ENCODE measurements at places on chromosomes 2 and 18.

DNA sequence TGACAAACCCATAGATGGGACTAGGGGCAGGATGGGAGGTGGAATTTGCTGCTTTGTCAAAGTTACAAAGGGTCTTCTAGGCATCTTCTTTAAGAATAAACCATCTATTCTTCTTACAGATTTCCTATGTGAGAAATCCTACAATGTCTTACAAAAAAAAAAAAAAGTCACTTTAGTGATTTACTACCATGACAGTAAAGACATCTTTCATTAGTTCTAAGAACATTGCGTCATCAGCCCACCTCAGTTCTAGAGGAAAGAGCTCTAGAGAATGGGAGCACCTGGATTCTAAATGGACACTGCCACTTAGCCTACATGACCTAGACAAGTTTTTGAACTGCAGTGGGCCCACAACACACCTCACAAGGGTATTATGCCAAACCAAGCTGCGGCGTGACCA is 172.0 kb downstream of the MYO5B start:
- no peak overlapping the region for H3K4me3 ChIP-seq
- no peaks in the 10 kb centered on the region for H3K36me3 ChIP-seq
- no peaks in the 10 kb centered on the region for H3K4me1 ChIP-seq
- no peak overlapping the region for H3K27ac ChIP-seq

DNA sequence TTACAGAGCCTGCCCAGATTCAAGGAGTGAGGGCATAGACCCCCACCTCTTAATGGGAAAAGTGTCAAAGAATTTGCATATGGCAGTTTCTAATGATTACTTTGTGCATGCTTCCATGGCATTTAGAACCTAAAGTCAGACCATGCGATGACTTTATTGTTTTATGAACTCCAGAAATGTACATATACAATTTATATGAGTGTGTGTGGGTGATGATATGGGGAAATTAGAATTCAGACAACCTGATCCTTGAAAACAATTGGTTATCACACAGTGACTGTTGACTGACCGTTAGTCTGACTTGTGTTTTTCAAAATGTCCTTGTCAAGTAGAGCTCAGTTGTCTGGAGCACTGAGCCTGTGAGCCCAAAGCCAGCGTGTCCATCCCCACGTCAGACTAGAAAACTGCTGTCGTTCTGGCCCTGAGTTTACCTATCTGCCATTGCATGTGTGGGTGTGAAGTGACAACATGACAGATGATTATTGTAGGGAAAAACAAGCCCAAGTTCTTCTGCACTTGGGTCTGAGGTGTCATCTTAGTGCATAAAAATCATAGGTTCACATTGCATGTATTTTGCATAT is 128.4 kb downstream of the MYO3B start:
- no peak for DNase-seq
- no peak overlapping the region for H3K4me3 ChIP-seq
- H3K27me3 ChIP-seq = no peaks in the 10 kb centered on the region
- H3K36me3 ChIP-seq = no peaks in the 10 kb centered on the region
- H3K4me1 ChIP-seq = peaks cover 10% of the 10 kb centered on the region

DNA sequence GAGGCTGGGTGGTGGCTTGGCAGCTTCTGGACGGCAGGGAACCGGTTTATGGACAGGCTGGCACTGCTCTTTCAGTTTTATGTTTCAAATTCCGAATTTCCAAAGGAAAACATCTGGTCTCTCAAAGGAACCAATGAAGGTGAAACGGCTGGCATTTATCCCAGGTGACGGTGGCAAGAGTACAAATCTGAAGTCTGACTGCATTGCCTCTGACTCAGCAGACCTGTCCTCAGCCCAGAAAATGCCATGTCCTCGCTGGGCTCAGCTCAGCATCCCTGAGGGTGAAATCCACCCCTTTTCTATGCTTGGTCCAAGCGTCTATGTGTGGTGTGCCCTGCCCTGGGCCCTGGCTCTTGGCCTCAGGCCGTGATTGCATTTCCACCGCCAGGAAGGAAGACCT is 38.1 kb downstream of the NAPG start:
- no peak overlapping the region for H3K27ac ChIP-seq
- DNase-seq = no peak
- peaks cover 7% of the 10 kb centered on the region for H3K4me1 ChIP-seq
- H3K36me3 ChIP-seq = no peaks in the 10 kb centered on the region
- no peak overlapping the region for H3K4me3 ChIP-seq
- no peaks in the 10 kb centered on the region for H3K27me3 ChIP-seq

DNA sequence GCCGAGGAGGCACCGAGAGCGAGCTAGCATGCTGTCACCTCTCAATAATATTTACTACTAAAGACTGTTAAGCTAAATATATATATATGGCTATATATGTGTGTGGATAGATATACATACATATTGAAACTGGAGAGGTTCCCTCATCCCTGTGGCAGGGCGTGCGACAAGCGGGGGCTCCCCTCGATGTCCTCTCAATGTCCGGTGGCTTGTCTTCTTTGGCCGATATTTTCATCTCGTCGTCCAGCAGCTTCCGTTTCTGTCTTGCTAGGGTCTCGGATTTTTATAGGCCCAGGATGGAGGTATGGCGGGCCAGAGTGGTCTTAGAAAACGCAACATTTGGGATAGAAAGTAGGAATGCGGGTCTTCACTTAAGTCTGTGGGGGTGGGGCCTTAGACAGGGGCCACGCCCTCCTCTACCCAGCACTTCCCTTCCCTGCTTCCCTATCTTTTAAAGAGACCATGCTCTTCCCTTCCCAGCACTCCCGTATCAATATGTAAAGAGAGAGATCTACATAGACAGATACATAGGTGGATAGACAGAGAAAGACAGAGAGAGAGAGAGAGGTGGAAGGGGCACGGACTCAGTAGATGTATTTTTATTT is 866.8 kb downstream of the DSC3 start:
- H3K4me3 ChIP-seq = no peak overlapping the region
- H3K27ac ChIP-seq = no peak overlapping the region
- no peaks in the 10 kb centered on the region for H3K4me1 ChIP-seq
- peaks cover 7% of the 10 kb centered on the region for H3K36me3 ChIP-seq
- DNase-seq = no peak

- no peak overlapping the region for H3K4me3 ChIP-seq
- no peak overlapping the region for H3K27ac ChIP-seq
- no peaks in the 10 kb centered on the region for H3K4me1 ChIP-seq
- H3K36me3 ChIP-seq = no peaks in the 10 kb centered on the region
- no peaks in the 10 kb centered on the region for H3K27me3 ChIP-seq
These were observed 36.8 kb upstream of the CPS1 start for GRCh38 chr2:210519594-210519993.

DNA sequence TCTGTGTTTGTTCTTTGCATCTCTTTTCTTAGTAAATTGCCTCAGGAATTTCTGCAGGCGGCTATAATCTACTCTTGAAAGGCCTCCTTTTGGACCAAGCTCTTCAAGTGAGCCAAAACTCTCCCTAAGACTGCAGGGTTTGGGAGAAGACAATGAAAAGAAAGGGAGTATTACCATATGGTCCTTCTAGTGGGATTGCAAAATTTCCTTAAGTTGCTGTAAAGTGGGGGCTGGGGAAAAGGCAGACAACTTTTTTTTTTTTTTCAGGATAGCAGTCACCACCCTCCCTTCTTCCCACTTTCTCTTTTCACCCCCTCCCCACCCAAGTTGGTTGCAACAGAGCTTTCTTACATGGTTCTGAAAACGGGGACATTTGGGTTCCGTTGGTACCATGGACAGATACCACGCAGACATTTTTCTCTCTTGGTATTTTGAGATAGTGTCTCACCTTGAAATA is 183.7 kb downstream of the FHOD3 start:
- no peaks in the 10 kb centered on the region for H3K36me3 ChIP-seq
- no peaks in the 10 kb centered on the region for H3K27me3 ChIP-seq
- H3K27ac ChIP-seq = peak overlapping the region; percentile 65
- H3K4me1 ChIP-seq = peaks cover 41% of the 10 kb centered on the region
- DNase-seq = no peak

DNA sequence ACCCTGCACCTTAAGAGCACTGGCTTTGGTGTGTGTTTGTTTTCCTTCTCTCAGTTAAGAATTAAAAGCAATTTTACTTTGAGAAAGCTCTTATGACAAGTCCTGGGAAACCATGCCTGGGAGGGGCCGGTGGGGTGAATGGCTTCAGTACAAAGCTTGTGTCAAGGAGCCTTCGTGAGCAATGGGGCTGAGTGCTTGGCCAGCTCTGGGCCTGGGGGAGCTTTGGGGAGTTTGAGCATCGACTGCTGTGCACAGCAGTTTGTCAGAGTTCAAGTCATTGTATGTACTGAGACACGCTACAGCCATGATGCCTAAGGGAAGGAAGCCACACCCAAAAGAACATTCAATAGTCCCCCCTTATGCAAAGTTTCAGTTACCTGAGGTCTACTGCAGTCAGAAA is 75.8 kb downstream of the ARHGEF4 start:
- no peaks in the 10 kb centered on the region for H3K36me3 ChIP-seq
- no peak overlapping the region for H3K27ac ChIP-seq
- no peak overlapping the region for H3K4me3 ChIP-seq

GRCh38 chr2:20229322-20230113 is 4.6 kb upstream of the SDC1 start:
- no peak overlapping the region for H3K27ac ChIP-seq
- DNase-seq = no peak
- no peaks in the 10 kb centered on the region for H3K36me3 ChIP-seq

DNA sequence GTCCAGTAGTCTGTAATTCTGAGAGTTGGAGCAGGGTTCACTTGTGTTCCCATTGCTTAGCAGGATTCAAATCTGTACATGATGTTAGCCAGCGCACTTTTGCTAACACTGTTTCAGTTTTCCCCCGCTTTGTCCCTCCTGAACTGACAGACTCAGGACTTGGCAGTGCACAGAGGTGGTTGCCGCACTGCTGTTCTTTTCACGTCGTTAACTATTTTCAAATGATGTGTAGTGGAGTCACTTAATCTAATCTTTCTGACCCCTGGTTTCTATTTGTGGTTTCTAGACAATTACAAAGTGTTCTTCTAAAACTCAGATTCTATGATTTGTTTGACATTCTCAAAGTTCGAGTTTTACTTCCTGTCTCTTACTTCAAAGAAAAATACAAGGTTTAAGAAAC is 234.5 kb downstream of the RBM43 start:
- H3K4me1 ChIP-seq = no peaks in the 10 kb centered on the region
- DNase-seq = no peak

DNA sequence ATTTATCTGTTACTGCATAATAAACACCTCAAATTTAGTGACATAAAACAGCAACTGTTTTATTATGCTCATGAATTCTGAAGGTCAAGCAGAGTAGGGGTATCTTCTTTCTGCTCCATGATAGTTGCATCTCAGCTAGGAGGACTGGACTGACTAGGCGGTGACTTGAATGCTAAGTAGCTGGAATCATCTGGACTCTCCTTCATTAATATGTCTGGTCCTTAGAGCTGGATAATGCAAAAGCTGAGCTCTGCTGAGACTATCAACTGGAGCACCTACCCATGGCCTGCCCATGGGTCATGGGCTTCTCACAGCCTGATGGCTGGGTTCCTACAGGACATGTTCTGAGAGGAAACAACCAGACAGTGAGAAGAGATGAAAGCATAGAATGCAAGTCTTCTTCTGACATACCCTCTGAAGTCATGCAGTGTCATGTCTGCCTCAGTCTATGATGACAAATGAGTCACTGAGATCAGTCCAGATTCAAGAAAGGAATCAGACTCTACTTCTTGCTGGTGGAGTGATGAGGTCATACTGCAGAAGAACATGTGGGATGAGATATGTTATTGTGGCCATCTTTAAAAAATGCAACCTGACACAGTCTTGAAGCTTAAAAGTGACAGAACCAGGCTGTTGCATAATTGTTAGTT is 174.2 kb upstream of the OSR1 start:
- no peak overlapping the region for H3K27ac ChIP-seq
- no peak for DNase-seq
- H3K4me1 ChIP-seq = peaks cover 4% of the 10 kb centered on the region
- no peak overlapping the region for H3K4me3 ChIP-seq

- H3K4me1 ChIP-seq = peaks cover 11% of the 10 kb centered on the region
- no peak overlapping the region for H3K27ac ChIP-seq
- H3K27me3 ChIP-seq = no peaks in the 10 kb centered on the region
- no peaks in the 10 kb centered on the region for H3K36me3 ChIP-seq
- no peak for DNase-seq
- no peak overlapping the region for H3K4me3 ChIP-seq
These were observed 58.2 kb downstream of the PMAIP1 start for GRCh38 chr18:59957957-59958356.

- H3K27ac ChIP-seq = no peak overlapping the region
- no peaks in the 10 kb centered on the region for H3K36me3 ChIP-seq
- H3K27me3 ChIP-seq = no peaks in the 10 kb centered on the region
- peaks cover 55% of the 10 kb centered on the region for H3K4me1 ChIP-seq
- H3K4me3 ChIP-seq = no peak overlapping the region
- DNase-seq = no peak
These were observed 211.7 kb downstream of the SP3 start for GRCh38 chr2:173753441-173753840.

- no peak for DNase-seq
- H3K36me3 ChIP-seq = peaks cover 35% of the 10 kb centered on the region
- no peaks in the 10 kb centered on the region for H3K27me3 ChIP-seq
- no peak overlapping the region for H3K4me3 ChIP-seq
- peaks cover 19% of the 10 kb centered on the region for H3K4me1 ChIP-seq
- no peak overlapping the region for H3K27ac ChIP-seq
These were observed 12.4 kb downstream of the ASB1 start for GRCh38 chr2:238438856-238439849.
